ENCODE measurements at places on chromosomes 3 and 15. TPM values are rescaled to one million over a fixed set of nuclear protein-coding genes. Genes with fewer than 3 reads are reported as not detected.

The HYKK gene
- total RNA-seq, result 0.42 TPM

The DAZL gene
- not detected for total RNA-seq

The FGF7 gene
- total RNA-seq, result 0.12 TPM

The TSC22D2 gene
- total RNA-seq, result 48.5 TPM

The RBPMS2 gene
- 0.32 TPM for total RNA-seq

The C3orf85 gene
- total RNA-seq, result not detected

The RTP2 gene
- not detected for total RNA-seq

The ELP6 gene
- 36.7 TPM for total RNA-seq

The GPR149 gene
- total RNA-seq, result not detected

The GOLGA8J gene
- not detected for total RNA-seq

The CAMP gene
- total RNA-seq, result not detected

The BCL2A1 gene
- 32.9 TPM for total RNA-seq

The SLC2A2 gene
- not detected for total RNA-seq

The SERPINI2 gene
- total RNA-seq, result not detected

The SCN11A gene
- 0.24 TPM for total RNA-seq

The ZBTB47 gene
- 1.6 TPM for total RNA-seq

The FANCD2OS gene
- total RNA-seq, result not detected

The EEFSEC gene
- total RNA-seq, result 17.9 TPM

The CFAP92 gene
- not detected for total RNA-seq

The ADAMTS9 gene
- total RNA-seq, result not detected

The NR2E3 gene
- not detected for total RNA-seq

The SAMD7 gene
- 0.12 TPM for total RNA-seq

The ADAMTSL3 gene
- not detected for total RNA-seq

All from B cell (primary cell).